ENCODE measurements at places on chromosomes 12 and 14. TPM values are rescaled to one million over a fixed set of nuclear protein-coding genes. Genes with fewer than 3 reads are reported as not detected.

Gene BCL2L14
- not detected for total RNA-seq

Gene AICDA
- total RNA-seq: not detected

Gene CTDSP2
- 105 TPM for total RNA-seq

Gene PRH2
- not detected for total RNA-seq

Gene DCP1B
- total RNA-seq: 15.3 TPM

Gene DPPA3
- total RNA-seq: not detected

Gene KRT77
- not detected for total RNA-seq

Gene DMAC2L
- 7.2 TPM for total RNA-seq

Gene HNF1A
- not detected for total RNA-seq

Gene KERA
- total RNA-seq: not detected

Gene SMCO2
- 0.88 TPM for total RNA-seq

Gene GPR68
- total RNA-seq: 8.5 TPM

Gene PYGL
- 123 TPM for total RNA-seq

Gene KCNC2
- not detected for total RNA-seq

Gene NOXRED1
- total RNA-seq: 0.36 TPM

Gene FGF23
- not detected for total RNA-seq

Gene STXBP6
- 5.8 TPM for total RNA-seq

Gene SLC15A4
- total RNA-seq: 52.5 TPM
